Breast epithelium (tissue), 4 donors: ENCODE measurements at places on chromosomes 5 and 9. TPM values are rescaled to one million over a fixed set of nuclear protein-coding genes. Genes with fewer than 3 reads are reported as not detected.

The SPOCK1 gene
- total RNA-seq = 24.3 TPM

DNA sequence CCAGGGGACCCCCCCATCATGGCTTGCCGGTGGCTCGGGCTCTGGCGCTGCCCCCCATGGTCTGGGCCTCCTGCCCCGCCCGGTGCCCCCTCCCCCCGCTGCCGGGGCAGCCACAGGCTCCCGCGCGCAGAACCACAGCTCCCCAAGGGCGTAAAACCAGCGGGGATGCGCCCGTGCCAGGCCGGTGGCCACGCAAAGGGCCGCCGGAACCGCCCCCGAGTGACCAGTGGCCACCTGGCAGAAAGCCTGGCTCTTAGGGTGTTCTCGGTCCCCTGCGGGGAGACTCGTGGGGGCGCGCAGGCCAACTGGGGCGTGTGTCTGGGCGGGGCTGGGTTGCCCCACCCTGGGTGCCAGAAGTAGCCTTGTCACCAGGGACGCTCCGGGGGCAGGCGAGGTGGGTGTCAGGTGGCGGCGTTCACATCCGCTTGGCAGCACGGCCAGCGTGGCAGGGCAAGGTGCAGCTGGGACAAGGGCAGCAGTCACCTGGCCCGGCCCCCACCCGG, 515 bp upstream of the AGPAT2 start:
- no peak for DNase-seq

DNA sequence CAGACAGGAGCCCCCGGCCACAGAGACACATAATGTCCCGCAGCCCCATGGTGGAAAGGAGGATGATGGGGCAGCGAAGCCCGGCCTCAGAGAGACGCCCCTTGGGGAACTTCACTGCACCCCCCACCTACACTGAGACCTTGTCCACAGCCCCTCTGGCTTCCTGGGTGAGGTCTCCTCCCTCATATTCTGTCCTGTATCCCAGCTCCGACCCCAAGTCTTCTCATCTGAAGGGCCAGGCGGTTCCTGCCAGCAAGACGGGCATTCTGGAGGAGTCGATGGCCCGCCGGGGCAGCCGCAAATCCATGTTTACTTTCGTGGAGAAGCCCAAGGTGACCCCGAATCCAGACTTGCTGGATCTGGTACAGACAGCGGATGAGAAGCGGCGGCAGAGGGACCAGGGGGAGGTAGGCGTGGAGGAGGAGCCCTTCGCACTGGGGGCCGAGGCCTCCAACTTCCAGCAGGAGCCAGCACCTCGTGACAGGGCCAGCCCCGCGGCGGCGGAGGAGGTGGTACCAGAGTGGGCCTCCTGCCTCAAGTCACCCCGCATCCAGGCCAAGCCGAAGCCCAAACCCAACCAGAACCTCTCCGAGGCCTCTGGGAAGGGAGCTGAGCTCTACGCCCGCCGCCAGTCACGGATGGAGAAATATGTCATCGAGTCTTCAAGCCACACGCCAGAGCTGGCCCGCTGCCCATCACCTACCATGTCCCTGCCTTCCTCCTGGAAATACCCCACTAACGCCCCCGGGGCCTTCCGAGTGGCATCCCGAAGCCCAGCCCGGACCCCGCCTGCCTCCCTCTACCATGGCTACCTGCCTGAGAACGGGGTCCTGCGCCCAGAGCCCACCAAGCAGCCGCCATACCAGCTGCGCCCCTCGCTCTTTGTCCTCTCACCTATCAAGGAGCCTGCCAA, 8.9 kb downstream of the SYNPO start:
- DNase-seq = no peak

DNA sequence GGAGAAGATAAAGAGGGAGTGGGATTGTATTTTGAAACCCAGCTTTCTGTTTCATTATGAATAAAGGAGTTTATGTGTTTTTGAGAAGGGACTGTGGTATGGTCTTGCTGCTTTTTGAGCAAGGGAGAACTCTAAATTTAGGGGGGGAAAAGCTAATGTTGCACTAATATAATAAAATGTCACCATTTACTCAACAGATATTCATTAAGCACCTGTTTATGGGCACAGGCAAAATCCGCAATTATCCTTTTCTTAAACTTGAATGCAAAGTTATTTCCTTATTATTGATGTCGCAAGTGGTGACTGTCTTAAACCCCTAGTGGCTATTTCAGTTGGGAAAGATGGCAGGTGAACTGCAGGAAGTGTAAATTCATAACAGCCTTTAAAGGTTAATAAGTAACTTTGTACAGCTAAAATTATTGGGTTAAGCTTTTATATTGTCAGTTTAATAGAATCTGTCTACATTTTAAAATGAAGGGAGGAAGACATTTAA, 1.5 kb downstream of the CDC42SE2 start:
- DNase-seq = no peak

GRCh38 chr5:62083247-62083646, 222.8 kb upstream of the KIF2A start:
- DNase-seq = no peak

The CKMT2 gene
- total RNA-seq = 5.3 TPM

GRCh38 chr9:5982317-5982716, 33.1 kb downstream of the RANBP6 start:
- DNase-seq = no peak

The PCDHA9 gene
- 0.16 TPM for total RNA-seq

The NUTM2G gene
- total RNA-seq = not detected

DNA sequence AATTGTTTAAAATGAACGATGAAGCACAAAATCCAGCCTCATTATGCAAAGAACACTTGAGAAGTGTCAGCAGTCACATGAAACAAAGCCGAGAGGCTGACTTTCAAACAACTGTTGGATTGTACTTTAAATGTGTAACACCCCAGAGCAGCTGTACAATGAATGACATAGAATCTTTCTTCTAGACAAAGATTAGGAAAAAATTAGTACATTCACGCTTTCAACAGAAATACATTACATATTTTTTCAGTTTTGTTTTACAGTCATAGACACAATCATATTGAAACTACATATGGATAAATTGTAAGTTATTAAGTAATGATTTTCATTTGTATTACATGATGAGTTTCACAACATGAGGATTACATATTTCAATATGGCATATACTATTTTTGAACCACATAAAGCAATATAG, 10.6 kb upstream of the AGXT2 start:
- DNase-seq = no peak

The FGF18 gene
- total RNA-seq = 0.33 TPM

GRCh38 chr5:124162767-124163532, 583.5 kb downstream of the ZNF608 start:
- DNase-seq = no peak

The CDKN2B gene
- total RNA-seq = 18.4 TPM

The ARHGAP26 gene
- total RNA-seq = 56.4 TPM

The ISL1 gene
- 1.6 TPM for total RNA-seq

DNA sequence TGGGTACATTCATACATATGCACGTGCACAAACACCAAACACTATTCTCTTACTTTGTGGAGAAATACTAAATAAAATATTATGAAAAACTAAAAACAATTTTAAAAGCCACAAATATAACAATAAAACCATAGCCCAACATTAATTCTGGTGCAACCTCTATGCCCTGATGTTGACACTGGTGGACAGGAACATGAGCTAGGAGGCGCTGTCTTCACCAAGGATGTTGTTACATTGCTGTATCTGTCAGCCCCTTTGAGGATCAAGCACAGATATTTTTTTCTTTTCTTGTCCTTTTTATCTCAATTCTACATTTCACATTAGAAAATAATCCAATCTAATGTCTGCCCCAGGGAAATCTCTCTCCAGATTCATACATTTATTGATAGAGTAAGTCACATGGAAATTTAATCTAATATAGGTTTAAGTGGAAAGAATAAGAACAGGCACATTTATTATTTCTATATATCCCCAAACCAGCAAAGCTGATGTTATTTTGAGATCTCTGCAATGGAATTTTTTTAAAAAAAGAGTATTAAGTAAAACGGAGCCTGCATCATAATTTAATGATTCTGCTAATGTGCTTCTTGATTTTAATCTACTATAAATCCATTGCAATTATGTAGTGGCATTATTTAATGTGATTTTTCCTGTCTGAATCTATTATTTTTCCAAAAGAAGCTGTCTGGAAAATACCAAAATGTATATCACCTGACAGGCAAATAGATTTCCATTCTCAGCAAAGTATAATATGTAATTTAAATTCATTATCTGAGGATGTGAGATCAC, 716.5 kb downstream of the MTRR start:
- no peak for DNase-seq

- DNase-seq = no peak
Measured at GRCh38 chr5:142836048-142836447, 65.9 kb downstream of the ARHGAP26 start.

The OBP2B gene
- total RNA-seq = 0.88 TPM

- no peak for DNase-seq
Measured at GRCh38 chr5:96146675-96147074, 185.0 kb upstream of the ELL2 start.

The WNT8A gene
- total RNA-seq = not detected

DNA sequence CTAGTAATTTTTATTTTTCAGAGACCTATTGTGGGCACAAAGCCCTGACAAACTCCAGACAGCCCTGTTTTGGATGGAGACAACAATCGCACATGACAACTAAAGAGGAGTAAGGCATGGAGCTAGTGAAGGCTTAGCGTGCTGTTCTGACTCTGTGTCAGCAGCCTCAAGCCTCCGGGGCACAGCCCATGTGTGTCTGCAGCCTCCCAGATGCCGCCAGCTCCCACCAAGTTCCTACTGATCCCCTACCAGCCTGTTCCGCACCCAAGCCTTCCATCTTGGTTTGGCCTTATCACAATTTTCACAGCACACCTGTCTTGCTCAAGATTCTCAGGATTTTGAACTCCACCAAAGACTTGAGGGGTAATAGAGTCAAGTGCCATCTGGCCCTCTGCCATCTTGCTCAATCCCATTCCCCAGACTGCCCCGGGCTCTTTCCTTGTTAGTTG, 70.3 kb upstream of the SH3PXD2B start:
- DNase-seq = no peak

DNA sequence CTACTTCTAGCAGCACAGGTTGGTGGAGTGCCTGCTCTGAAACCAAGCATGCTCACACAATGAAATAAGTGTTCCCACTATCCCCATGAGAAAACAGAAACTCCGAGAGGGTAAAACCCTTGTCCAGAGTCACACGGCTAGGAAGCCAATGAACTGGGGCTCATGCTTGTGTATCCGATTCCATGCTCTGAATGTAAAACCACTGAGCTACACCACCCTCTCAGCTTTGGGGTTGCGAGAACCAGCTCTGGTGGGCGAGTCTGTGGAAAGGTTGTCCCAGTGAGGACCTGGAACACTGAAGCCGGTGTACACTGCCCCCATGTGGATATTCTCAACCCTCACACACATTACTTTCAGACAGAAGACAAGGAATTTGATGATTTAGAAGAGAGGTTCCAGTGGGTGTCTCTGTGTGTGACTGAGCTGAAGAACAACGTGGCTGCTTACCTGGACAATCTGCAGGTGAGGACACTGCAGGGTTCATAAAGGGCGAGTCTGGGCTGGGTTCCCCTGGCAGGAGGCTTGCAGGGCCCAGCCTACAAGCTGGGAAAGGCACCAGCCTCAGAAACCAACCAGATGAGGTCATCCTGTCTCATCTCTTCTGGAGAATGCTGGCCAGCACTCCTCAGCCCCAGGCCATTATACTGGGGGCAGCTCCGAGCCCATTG, 37.4 kb downstream of the ARHGEF37 start:
- DNase-seq = no peak

- no peak for DNase-seq
Measured at GRCh38 chr5:98568336-98568735, 205.1 kb upstream of the RGMB start.

GRCh38 chr5:32462618-32463017, 18.1 kb upstream of the ZFR start:
- DNase-seq = no peak

DNA sequence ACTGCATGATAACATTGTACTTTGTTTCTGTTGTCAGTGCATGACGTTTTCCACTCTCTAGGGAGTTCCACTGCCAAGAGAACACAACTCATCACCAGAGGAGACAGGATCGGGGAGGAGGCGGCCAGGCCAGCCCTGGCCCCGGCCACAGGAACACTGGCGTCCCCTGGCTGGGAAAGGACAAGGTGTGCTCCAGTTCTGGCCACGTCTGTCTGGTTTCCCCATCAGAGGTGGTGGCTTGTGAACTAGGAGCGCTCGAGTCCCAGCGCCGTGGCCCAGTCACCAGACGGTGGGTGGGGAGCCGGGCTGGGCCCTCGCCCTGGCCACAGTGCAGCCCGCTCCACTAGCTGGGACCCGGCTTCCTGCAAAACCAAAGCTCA, 211.9 kb upstream of the IRX4 start:
- DNase-seq = no peak

The PTGDS gene
- total RNA-seq = 46.7 TPM

DNA sequence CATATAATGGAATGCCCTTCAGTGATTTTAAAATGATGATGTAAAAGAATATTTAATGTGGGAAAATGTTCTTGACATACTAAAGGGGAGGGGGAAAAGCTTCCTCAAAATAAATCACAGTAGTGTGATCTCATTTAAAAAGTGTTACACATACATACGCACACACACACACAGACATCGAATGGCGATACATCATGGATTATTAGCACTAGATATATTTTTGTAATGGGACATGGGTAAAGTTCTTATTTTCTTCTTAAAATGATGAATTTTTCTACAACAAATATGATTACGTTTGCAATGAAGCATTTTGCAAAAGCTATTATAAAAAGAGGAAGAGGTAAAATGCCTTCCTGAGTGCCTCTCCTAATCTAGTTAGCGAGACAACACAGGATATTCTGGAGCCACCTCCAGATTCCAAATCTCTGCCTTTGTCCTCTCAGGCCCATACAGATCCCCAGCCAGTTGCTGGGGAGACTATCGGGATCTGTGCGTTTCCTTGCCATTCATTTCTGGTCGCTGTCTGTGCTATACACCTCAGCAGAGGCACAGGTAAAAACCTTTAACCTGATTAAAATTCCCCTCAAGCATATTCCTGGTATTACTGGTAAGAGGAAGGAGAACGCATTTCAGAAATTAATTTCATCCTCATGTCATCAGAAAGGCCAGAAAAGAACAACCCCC, 69.6 kb downstream of the SLC28A3 start:
- DNase-seq = no peak

The RPL37 gene
- 165 TPM for total RNA-seq

DNA sequence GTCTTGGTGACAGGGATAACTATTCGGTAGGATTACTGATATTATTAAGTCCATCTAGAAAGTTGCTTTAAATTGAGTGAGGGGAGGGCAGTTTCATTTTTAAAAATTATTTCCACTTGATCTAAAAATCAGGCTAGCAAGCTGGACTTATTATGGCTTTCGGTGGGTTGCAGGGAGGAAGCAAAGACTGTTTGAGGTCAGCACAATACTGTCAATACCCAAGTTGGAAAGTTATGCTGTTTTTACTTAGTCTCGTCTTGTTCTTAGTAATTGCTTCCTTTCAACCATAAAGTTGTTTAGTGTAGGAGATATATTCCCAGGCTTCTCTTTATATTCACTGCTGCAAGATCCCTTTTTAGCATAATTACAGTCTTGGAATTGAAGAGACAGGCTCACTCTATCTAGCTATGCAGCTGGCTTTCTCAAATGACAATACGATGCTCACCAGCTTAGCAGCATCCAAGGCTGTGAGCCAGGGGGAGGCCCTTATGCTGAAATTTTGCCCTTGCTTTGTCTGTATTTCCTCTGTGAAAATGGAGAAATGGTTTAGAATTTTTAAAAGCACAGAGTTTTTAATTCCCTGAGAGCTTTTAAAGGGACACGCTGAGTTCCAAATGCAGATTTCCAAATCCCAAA, 68.2 kb upstream of the APC start:
- no peak for DNase-seq

The PCDHGC3 gene
- 41.6 TPM for total RNA-seq

The PPIC gene
- total RNA-seq = 30.3 TPM

GRCh38 chr5:104859437-104859836, 1296.8 kb upstream of the NUDT12 start:
- no peak for DNase-seq

GRCh38 chr9:129500161-129500862, 120.6 kb downstream of the C9orf50 start:
- no peak for DNase-seq
